ENCODE measurements at places on chromosomes 12 and 14. TPM values are rescaled to one million over a fixed set of nuclear protein-coding genes. Genes with fewer than 3 reads are reported as not detected.

GNS gene
- 45.7 TPM for total RNA-seq

ESRRB gene
- total RNA-seq = 1.9 TPM

KRT2 gene
- not detected for total RNA-seq

DLGAP5 gene
- total RNA-seq = 72.8 TPM

RTL1 gene
- total RNA-seq = not detected

Data from HCT116 (cell line).